Neural crest cell (in vitro differentiated cells): ENCODE measurements at places on chromosomes 12 and 14. TPM values are rescaled to one million over a fixed set of nuclear protein-coding genes. Genes with fewer than 3 reads are reported as not detected.

Gene B3GNT4
- total RNA-seq = 0.19 and 0.41 TPM in 2 replicates

Gene TGFB3
- 4.6 and 5.5 TPM in 2 replicates for total RNA-seq

Gene GNB3
- total RNA-seq = 21.2 and 22.2 TPM in 2 replicates

Gene PLEKHG7
- total RNA-seq = not detected in 2 replicates

Gene WNT1
- total RNA-seq = 1.2 and 2.1 TPM in 2 replicates

DNA sequence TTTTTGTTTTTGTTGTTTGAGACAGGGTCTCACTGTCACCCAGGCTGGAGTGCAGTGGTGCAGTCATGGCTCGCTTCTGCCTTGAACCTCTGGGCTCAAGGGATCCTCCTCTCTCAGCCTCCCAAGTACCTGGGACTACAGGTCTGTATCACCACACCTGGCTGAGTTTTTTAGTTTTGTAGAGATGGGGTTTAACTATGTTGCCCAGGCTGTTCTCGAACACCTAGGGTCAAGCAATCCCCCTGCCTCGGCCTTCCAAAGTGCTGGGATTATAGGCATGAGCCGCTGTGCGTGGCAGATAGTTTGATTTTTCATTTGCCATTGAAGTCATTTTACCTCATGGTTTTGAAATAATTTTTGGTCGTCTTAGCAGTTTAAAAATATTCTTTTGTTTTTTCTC lies 94.3 kb upstream of the EIF5 start:
- H3K27ac ChIP-seq = no peak overlapping the region
- no peak for DNase-seq
- H3K36me3 ChIP-seq = peaks cover 9% of the 10 kb centered on the region
- no peak overlapping the region for H3K4me3 ChIP-seq

DNA sequence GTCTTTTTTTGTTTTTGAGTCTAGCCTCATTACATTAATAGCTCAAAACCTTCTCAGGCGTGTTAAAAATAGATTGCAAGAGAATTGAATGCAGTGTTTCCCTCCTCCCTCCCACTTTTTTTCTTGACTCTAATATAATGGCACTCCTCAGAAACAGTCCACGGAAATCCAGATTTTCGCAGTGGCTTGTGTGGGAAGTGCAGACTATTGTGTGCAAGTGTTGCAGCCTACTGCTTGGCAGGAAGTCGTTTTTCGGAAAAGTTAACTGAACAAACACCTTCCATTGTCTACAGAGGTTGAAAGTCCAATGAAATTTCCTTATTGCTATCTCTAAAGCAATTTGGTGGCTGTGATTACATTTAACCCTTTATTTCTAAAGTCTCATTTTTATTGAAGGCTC lies 147.9 kb upstream of the E2F7 start:
- H3K4me3 ChIP-seq = no peak overlapping the region
- H3K27me3 ChIP-seq = no peaks in the 10 kb centered on the region
- peaks cover 3% of the 10 kb centered on the region for H3K36me3 ChIP-seq

- no peak overlapping the region for H3K4me3 ChIP-seq
- DNase-seq = no peak
- no peaks in the 10 kb centered on the region for H3K4me1 ChIP-seq
- no peaks in the 10 kb centered on the region for H3K27me3 ChIP-seq
These were observed 123.6 kb upstream of the SLC16A7 start for GRCh38 chr12:59472273-59472672.

DNA sequence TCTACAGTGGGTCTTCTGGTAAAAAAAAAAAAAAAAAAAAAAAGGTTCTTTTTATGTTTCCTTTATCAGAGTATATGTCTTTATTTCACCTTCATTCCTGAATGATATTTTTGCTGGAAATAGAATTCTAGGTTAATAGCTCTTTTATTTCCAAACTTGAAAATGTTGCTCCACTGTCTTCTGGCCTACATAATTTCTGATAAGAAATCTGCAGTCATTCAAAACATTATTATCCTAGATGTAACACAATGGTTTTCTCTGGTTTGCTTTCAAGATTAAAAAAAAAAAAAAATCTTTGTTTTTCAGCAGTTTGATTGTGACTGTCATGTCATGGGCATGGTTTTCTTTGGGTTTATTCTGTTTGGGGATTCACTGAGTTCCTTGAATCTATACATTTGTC lies 19.5 kb downstream of the DCP1B start:
- H3K4me1 ChIP-seq = no peaks in the 10 kb centered on the region
- peaks cover 60% of the 10 kb centered on the region for H3K36me3 ChIP-seq
- no peaks in the 10 kb centered on the region for H3K27me3 ChIP-seq
- no peak overlapping the region for H3K4me3 ChIP-seq
- H3K27ac ChIP-seq = no peak overlapping the region

GRCh38 chr12:31106101-31106803 lies 32.6 kb downstream of the DDX11 start:
- no peak for DNase-seq
- peaks cover 7% of the 10 kb centered on the region for H3K4me1 ChIP-seq
- H3K36me3 ChIP-seq = peaks cover 3% of the 10 kb centered on the region

DNA sequence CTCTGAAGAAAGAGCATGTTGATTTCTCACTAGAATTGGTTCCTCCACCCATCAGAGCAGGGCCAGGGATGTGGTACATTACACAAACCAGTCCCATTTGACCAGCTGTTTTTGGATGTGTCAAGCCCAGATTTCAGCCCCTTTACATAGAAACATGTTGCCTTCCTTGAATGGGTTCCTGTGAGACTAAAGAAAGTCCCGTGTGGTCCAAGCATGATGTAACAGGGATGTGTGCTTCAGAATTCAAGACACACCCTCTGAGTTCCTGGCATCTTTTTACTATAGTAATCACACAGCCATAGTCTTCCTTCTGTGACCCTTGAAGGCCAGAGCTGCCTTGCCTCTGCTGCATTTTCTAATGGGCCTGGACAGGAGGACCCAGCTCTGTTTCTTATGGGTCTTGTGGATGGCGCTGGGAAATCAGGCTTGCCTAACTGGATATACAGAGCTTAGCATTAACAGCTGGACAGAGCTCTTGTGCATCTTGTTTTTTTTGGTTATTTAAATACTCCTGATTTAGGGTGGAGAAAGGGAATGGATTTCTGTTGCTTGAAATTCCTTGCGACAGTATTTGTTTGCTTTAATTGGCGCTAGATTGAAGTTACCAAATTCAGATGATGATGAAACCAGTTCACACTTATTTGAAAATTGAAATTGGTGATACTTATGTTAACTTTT lies 341.0 kb downstream of the ZFP36L1 start:
- no peak overlapping the region for H3K27ac ChIP-seq
- peaks cover 8% of the 10 kb centered on the region for H3K36me3 ChIP-seq
- no peak overlapping the region for H3K4me3 ChIP-seq
- H3K4me1 ChIP-seq = peaks cover 39% of the 10 kb centered on the region
- H3K27me3 ChIP-seq = no peaks in the 10 kb centered on the region
- DNase-seq = no peak

DNA sequence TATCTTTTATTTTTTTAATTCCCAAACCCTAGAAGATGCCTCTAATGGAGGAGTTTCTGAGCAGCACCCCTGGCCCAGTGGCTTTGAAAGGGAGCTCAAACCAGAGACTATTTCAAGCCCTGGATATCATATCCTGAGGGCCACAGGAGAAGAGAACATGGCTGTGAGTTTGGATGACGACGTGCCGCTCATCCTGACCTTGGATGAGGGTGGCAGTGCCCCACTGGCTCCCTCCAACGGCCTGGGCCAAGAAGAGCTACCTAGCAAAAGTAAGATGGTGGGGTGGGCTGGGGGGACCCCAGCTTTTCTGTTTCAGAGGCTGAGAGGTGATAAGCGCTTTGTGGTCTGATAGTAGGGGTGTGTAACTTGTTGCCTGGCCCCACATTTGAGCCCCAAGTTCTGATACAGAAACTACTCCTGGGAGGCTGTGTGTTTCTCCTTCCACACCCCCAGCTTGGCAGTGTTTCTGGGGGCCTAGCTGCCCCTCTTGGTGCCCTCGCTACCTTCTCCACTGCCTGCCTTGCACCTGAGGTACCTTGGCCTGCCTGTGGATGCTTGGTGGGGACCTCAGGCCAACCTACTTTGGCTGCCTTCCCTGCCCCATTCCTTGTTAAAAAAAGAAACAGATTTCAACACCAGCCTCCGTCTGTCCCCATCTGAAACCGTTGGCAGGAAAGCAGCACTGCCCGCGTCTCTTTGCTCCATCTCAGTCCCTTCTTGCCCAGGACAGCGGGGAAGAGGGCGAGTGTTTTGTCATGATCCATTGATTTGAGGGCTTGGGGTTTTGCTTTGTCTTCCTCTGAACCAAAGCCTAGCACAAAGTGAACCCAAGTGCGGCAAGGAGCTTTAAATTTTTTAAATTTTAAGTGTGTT lies 5.7 kb downstream of the TPCN1 start:
- H3K27me3 ChIP-seq = no peaks in the 10 kb centered on the region
- peaks cover 3% of the 10 kb centered on the region for H3K36me3 ChIP-seq
- H3K4me3 ChIP-seq = no peak overlapping the region
- H3K4me1 ChIP-seq = peaks cover 31% of the 10 kb centered on the region
- DNase-seq = no peak

DNA sequence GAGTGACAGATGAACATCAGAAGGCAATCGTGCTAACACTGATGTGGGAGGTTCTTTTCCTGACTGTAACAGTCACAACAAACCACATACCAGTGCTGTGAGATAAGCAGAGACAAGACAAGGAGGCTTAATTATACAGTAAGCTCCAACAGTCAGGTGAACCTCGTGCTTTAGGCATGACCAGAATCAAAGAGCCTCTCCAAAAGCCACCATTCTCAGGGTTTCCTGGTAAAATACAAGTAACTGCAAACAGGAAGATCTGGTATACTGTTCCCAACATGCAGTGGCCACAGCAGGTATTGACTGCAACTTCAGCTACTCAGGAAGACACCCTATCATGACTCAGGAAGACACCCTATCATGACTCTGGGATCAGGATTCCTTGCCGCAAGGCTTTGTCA lies 47.3 kb upstream of the GTF2A1 start:
- H3K27ac ChIP-seq = no peak overlapping the region
- no peak overlapping the region for H3K4me3 ChIP-seq
- H3K27me3 ChIP-seq = no peaks in the 10 kb centered on the region
- H3K36me3 ChIP-seq = no peaks in the 10 kb centered on the region
- no peak for DNase-seq
- peaks cover 30% of the 10 kb centered on the region for H3K4me1 ChIP-seq
